Activated CD4-positive, alpha-beta T cell treated with anti-CD3 and anti-CD28 coated beads, Interleukin-2, Interleukin-6, amounts not matched to agents 100 ng/mL and 50 ng/mL, durations not matched to agents 16 hours and 8 hours (primary cell): ENCODE measurements at places on chromosomes 16 and 17.
A peak's percentile ranks its signal among the peaks of the same experiment; 100 is the strongest.

GRCh38 chr16:67537270-67537635 lies 8.6 kb downstream of the RIPOR1 start:
- DNase-seq, result peak; percentile 41

DNA sequence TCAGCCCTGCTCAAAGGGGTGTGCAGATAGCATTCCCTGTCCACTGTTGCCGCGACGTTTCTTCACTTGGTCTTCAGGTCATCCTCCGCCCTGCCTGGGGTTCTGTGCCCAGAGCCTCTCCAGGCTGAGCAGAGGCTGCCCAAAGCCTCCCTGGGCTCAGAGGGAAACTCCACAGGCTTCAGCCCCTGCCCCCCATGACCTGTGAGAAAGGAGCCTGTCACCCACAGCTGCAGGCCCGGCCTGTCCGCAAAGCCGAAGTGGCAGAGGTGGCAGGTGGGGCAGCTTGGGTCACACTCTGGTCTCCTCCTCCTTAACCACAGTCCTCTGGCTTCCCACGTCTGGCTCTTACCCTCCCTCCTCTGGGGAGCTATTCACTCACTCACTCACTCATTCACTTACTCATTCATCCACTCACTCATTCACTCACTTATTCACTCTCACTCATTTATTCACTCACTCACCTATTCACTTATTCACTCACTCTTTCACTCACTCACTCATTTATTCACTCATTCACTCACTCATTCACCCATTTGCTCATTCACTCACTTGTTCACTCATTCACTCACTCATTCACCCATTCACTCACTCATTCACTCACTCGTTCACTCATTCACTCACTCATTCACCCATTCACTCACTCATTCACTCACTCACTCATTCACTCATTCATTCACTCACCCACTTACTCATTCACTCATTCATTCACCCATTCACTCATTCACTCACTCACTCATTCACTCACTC lies 7.1 kb upstream of the CPSF4L start:
- no peak for DNase-seq

DNA sequence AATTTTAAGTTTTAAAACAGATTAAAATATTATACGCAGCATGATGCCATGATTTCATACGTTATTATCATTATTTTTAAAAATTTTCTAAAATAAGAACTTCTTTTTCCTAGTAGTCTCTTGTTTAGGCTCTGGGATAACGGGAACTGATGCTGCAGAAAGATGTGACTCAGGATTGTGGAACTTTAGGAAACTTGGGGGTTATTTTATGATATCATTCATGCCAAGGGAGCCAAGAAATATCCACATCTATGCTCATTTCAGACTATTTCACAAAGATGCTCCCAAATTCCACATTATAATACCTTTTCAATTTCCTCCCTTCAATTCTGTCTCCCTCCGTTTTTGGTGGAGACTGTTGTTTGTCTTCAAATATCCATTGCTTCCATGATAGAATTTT lies 236.4 kb downstream of the HS3ST3A1 start:
- no peak for DNase-seq

DNA sequence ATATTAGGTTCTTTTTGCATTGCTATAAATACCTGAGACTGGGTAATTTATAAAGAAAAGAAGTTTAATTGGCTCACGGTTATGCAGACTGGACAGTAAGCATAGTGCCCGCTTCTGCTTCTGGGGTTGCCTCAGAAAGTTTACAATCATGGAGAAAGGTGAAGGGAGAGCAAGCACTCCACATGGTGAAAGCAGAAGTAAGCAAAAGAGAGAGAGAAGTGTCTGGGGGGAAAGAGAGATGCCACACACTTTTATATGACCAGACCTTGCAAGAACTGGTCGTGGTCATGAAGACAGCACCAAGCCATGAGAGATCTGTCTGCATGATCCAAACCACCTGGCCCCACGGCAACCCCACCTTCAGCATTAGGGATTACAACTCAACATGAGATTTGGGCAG lies 45.4 kb downstream of the KCNJ16 start:
- no peak for DNase-seq

- DNase-seq, result no peak
Measured at GRCh38 chr17:80652756-80653330, 108.2 kb downstream of the RPTOR start.

DNA sequence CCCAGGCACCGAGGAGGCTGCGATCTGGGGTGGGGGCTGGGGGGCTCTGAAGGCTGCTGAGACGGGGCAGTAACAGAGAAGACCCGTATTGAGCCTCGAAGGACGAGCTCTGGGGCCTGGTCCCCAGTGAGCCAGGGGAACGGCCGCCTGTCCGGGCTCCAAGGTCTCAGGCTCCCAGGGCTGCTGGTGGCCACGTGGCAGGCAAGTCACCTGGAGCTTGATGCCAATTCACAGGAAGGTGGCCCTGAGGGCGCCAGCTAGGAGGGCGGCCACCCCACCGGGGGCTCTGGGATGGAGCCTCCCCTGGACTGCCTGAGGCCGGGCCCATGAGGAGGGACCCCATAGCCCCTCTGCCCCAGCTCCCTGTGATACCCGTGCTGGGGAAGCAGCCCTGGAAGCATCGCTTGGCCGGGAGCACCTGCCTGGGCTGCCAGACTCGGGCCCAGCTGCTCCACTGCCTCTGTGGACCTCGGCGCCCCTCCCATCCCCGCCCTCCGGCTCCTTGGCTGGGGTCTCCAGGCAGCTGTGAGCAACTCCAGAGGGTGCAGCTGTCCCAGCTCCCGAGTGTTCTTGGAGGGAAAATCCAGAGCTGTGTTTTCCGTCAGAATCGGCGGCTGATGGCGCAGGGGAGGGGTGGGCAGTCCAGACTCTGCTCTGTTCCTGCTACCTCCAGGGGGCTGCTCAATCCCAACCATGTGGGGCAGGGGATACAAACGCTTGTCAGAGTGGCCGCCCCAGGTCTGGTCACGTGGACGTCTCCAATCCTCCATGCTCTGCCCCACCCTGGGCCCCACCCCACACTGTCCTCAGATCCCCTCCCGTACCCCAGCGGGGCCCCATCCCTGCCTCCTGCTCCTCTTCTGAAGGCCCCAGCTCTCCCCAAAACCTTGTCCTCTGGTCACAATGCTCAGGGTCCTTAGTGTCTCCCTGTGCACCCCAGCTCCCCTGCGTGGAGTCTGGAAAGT lies 67.2 kb upstream of the GNG13 start:
- DNase-seq, result no peak

DNA sequence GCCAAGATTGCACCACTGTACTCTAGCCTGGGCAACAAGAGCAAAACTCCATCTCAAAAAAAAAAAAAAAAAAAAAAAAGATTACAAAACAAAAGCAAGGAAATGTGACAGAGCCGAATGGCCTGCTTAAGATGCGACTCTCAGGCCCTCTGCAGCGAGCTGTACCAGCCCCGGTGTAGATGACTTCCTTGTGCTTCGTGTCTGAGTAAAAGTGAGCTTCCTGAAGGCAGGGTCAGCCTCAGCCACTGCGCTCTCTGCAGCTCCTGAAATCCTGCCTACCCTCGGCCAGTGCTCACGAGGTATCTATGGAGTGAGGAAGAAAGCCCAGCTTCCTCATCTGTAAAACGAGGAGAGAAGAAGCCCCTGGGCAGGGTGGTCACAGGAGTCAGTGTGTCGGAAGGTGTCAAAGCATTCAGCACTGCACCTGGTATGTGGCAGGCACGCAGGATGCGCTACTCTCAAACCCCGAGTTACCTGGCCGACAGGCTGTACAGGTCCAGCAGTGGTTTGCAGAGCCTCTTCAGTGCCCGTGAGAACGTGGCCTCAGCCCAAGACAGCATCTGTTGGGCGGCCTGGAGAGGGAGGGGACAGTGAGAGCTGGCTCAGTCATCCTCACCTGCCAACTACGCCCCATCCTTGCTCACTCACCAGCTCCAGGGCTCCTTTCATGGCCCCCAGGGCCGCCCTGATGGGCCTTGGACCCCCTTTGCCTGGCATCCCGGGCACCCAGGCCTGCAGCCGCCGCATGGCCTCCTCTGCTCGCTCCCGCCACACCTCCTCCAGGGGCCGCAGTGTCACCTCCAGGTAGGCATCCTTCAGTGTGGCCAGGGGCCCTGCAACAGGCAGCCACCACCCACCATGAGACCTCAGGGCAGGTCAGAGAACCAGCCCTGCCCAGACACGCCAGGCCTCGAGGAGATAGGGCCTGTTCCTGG lies 44.6 kb downstream of the RMI2 start:
- peak; percentile 31 for DNase-seq

GRCh38 chr16:67992661-67993206 lies 6.5 kb downstream of the DPEP2 start:
- no peak for DNase-seq

DNA sequence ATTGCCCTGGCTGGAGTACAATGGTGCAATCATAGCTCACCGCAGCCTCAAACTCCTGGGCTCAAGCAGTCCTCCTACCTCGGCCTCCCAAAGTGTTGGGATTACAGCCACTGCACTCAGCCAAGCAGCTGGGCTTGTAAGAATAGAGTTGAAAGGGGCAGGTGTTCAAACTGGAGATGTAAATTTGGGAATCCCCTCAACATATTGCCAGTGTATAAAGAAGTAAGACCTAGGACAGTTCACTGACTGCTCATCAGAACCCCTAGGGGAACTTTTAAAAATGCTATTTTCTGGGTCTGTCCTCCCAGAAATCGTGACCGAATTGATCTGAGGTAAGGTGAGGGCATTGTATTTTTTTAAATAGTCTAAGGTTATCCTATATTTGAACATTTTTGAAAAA lies 8.9 kb upstream of the DNAJA2 start:
- DNase-seq, result no peak

DNA sequence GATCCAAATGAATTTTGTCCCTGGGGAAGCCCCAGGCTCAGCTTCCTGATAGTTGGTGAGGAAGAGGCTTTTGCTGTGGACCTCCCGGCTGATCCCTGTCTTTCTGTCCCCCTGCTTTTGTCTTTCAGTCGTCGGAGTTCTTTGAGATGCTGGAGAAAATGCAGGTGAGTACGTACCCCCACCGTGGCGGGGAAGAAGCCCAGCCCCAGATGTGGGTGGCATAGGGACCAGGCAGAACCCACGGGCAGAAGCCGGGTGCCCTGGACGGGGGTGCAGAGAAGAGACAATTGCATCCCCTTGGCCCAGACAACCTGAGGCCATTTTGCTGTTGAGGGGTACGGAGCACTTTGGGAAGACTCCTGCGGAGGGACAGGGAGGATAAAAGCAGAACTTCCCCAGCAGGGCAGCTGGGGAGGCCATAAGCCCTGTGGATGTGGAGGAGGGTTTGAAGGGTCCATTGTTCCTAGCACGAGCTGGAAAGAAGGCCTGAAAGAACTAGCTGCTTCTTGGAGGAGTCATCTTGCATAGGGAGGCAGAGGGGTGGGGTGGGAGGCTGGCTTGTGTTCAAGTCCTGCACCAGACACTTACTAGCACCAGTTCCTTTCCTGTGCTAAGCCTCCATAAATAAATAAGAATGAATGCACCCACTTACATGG lies 105.6 kb downstream of the OR1D5 start:
- no peak for DNase-seq

GRCh38 chr17:56887552-56888467 lies 26.0 kb downstream of the TRIM25 start:
- DNase-seq, result no peak

GRCh38 chr17:76515274-76515949 lies 14.2 kb upstream of the RHBDF2 start:
- peak; percentile 93 for DNase-seq

- no peak for DNase-seq
Measured at GRCh38 chr17:5431949-5432556, 6.9 kb downstream of the C1QBP start.

DNA sequence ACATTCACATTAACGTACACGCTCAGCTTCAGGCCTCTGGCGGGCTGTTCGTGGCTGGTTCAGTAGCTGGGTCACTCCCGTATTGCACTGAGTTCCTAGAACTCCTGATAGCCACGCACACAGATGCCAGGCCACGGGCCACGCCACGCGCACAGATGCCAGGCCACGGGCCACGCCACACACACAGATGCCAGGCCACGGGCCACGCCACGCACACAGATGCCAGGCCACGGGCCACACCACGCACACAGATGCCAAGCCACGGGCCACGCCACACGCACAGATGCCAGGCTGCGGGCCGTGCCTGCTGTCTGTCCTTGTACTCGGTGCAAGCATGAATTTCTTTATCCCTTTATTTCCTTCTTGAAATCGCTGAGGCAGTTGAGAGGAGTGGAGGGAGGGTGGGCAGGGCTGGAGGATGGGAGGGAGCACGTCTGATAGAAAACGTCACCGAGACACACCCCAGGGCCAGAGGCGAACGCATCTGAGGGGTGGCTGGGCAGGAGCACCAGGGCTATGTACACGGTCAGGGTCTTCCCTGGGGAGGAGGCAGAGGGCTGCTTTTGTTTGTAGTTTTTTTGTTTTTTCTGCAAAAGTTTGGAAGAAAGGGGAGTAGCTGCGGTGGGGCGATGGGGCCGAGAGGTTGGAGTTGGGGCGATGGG lies 8.6 kb upstream of the PABPN1L start:
- no peak for DNase-seq

DNA sequence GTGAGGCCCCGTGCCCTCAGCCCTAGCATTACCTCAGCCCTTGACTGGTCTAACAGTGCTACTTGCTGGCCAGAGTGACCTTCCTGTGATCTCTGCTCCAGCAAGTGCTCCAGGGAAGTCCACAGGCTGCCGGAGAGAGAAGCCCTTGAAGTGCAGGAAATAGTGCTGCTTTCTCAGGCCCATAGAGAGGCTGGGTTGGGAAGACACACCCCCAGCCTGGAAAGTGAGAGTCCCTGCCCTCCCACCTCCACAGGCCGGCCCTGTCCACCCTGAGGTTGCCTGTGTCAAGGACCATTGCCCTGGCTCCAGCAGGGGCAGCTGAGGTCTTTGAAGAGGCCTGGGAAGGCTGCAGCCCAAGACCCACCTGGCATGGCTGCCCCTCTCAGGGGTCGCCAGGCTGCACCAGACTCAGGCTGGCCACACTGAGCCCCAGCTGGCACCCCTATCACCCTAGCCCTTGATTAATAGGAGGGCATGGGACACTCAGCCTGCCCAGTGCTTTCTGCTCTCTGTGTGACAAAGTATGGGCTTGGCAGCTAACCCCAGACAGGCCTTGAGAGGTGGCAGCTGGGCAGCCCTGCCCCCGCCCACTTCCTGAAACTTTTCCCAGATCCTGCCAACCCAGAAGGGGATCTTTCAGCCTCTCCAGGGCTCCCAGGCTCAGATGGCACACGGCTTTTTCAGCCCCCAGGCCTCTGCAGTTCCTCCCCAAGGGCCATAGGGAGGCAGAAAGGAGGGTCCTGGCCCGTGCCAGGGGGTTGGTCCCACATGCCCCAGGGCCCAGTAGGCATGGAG lies 21.7 kb downstream of the ATP6V0D1 start:
- no peak for DNase-seq

DNA sequence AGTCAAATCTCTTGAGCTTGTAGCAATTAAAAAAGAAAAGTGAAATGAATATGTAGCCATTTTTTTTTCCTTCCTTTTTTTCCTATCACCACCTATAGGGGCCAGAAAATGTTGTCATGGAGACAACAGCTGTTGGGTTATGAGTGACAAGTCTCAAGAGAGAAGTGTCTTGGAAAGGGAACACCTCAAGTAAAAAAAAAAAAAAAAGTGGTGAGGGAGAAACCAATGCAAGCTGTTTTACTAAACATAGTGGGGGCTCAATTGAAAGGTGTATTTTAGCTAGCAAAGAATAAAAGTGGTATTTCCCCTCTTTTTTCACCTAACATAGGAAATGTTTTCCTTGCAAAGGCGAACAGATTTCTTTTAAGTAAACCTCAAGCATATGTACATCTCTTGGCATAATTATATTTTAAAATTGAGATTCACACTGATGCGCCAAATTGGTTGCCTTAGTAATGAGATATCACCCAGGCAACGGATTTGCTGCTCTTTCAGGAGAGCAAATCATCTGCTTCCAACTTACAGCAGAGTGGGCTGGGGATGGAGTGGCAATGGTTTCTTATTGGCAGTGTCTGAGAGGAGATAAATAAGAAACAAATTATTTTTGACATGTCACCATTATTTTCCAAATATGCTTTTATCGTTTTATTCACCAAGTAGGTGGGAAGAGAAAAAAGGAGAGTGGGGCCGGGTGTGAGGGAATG lies 183.6 kb downstream of the MYO1D start:
- no peak for DNase-seq
